ENCODE measurements at places on chromosomes 7 and 10. TPM values are rescaled to one million over a fixed set of nuclear protein-coding genes. Genes with fewer than 3 reads are reported as not detected.

The MUC3A gene
- total RNA-seq: not detected

The THSD7A gene
- 0.10 TPM for total RNA-seq

GRCh38 chr10:131056781-131057180 is 254.7 kb downstream of the TCERG1L start:
- no peak for DNase-seq

GRCh38 chr10:110458266-110458920 is 39.3 kb upstream of the DUSP5 start:
- no peak for DNase-seq

DNA sequence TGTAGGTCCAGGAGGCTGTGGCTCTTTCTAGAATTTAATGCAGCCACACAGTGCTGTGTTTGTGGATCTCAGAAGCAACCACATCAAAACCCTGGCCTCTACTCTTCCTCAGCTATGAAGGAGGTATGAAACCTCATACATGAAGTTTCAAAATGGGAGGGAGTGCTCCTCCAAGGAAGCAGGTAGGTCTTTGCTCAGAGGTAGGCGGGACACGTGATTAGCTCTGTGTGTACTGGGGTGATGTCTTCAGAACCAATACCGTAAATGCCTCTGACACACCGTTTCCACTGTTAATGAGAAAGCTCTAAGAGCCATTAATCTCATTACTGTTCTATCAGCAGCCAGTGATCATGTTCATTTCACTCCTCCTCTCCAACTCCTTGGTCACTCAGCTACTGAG is 126.1 kb downstream of the PLXNA4 start:
- no peak for DNase-seq

DNA sequence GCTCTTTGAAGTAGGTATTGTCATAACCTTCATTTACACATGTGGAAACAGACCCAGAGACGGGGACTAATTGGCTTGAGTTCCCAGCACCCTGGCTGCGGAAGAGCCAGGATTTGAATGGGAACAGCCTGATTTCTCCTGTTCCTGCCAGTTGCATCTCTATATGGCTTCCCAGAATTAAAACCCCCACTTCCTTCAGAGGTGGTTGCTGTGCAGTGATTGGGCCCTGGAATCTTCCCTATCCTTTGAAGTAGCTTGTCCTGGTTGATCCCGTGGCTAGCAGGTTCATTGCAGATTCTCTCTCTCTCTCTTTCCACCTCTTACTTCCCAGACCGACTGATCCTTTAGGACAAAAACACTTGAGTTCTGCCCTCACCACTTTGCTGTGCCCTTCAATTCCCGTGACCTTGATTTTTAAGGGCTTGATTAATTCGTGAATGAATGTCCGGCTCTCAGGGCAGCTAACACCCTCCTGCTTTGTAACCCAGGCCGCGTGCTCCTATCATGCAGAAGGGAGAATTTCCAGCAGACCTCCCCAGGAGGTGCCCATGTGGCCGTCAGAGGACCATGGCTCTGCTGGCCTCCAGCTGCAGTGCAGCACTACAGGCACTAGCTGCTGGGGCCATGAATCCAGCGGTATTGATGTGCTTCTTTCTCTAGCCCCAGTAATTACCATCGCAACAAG is 120.6 kb upstream of the AGK start:
- no peak for DNase-seq

GRCh38 chr10:86393362-86393761 is 26.8 kb upstream of the GRID1 start:
- DNase-seq: no peak

All from SJCRH30 (cell line).